Activated T-helper 2 cell treated with anti-CD3 and anti-CD28 coated beads, Interferon-gamma antibody, Interleukin-2, Interleukin-4, amounts not matched to agents 10 μg/mL and 5 μg/mL and 100 μg/mL, durations not matched to agents 14 hours and 24 hours and 36 hours (primary cell): ENCODE measurements at places on chromosomes 13 and 19. TPM values are rescaled to one million over a fixed set of nuclear protein-coding genes. Genes with fewer than 3 reads are reported as not detected.
A peak's percentile ranks its signal among the peaks of the same experiment; 100 is the strongest.

RGCC gene
- total RNA-seq: 76.5 and 79.3 TPM in 2 replicates

DNA sequence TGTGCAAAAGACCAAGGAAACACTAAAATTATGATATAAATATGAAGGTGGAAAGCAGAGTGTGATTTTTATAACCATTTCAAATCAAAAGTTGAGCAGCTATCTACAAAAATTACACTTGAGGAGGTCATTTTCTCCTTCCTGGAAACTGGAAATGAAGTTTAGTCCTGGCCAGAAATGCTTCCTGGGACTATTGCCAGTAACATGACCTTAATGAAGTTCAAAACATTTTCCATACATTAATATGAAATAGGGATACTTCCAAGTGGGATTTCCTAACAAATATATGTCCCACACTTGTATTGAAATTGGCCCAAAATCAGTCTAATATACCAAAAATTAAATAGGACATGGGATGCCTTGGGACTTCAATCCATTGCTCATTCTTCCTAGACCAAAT, 1556.8 kb upstream of the MIR17HG start:
- H3K4me3 ChIP-seq: no peak overlapping the region
- H3K36me3 ChIP-seq: no peaks in the 10 kb centered on the region
- no peak for DNase-seq
- H3K27me3 ChIP-seq: no peaks in the 10 kb centered on the region
- no peaks in the 10 kb centered on the region for H3K4me1 ChIP-seq

- H3K36me3 ChIP-seq: no peaks in the 10 kb centered on the region
- H3K27me3 ChIP-seq: peaks cover 34% of the 10 kb centered on the region
- peaks cover 3% of the 10 kb centered on the region for H3K4me1 ChIP-seq
- H3K4me3 ChIP-seq: no peak overlapping the region
Observed at GRCh38 chr13:73251626-73252265, 192.9 kb downstream of the KLF5 start.

DNA sequence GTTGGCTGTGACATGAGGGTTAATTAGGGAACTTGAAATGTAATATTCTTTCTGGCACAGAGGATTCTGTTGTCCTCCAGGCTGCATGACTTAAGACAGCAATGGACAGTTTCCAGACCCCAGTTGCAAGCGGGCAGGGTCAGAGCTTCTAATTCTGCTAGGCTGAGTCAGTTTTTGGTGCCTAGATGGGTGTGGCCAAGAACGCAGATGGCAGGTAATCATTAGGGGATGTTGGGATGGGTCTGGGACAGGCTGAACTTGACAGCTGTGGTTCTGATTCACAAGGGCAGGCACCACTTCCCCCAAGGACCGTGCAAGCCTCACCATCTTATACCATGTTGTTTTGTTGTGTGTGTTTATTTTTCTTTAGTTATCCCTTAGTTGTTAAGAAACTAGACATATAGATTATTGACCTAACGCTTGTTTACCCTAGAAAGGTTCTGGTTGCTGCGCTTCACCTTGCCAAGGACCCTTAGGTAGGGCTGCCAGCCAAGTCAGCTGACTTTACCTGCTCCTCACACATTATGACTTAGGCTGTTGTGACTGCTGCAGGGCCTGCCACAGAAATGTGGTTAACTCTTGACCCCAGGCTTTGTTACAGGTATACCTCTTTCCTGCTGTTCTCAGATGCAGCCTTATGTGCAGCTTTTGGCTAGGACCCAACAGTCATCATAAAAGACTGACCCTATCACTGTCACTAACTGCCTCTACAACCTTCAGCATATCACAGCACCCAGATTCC, 117.7 kb upstream of the KLF12 start:
- no peak for DNase-seq
- H3K4me1 ChIP-seq: peaks cover 40% of the 10 kb centered on the region
- peaks cover 4% of the 10 kb centered on the region for H3K36me3 ChIP-seq
- H3K27me3 ChIP-seq: peaks cover 28% of the 10 kb centered on the region
- H3K4me3 ChIP-seq: no peak overlapping the region
- H3K27ac ChIP-seq: no peak overlapping the region

DNA sequence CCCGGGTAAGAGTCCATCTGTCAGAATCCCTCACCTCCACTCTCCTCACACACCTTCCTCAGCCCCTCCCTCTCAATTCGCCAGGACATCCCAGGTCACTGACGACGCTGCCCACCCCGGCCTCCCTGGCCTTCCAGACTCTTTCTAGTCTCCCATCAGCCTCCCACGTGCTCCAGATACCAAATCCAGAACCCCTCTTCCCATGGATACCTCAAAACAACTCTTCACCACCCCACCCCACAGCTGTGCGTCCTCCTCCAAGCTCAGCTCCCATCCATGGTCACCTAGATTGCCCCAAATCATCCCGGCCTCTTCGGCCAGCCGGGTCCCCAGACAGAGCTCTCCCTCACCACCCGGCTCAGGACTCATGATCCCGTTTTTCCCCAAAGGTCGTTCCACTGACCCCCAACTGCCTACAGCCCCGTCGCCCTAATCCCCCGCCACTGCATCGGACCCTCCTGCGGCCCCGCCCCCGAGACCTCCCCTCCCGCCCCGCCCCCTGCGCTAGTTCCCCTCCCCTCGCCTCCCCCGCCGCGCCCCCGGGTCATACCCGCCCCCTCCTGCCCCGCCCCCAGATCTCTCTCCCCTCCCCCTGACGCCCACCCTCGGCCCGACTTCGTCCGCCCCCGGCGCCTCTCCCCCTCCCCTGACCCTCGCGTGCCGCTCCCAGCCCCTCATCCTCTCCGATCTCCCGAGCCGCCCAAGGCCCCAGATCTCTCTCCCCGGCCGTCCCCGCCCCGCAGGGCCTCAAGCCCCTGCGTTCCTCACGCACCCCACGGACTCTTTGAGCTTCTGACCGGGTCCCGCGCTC, 546 bp downstream of the UBXN6 start:
- H3K4me1 ChIP-seq: peaks cover 12% of the 10 kb centered on the region
- H3K27ac ChIP-seq: peak overlapping the region; percentile 79
- no peaks in the 10 kb centered on the region for H3K36me3 ChIP-seq
- no peaks in the 10 kb centered on the region for H3K27me3 ChIP-seq
- peak overlapping the region; percentile 92 for H3K4me3 ChIP-seq
- DNase-seq: peak; percentile 35

DNA sequence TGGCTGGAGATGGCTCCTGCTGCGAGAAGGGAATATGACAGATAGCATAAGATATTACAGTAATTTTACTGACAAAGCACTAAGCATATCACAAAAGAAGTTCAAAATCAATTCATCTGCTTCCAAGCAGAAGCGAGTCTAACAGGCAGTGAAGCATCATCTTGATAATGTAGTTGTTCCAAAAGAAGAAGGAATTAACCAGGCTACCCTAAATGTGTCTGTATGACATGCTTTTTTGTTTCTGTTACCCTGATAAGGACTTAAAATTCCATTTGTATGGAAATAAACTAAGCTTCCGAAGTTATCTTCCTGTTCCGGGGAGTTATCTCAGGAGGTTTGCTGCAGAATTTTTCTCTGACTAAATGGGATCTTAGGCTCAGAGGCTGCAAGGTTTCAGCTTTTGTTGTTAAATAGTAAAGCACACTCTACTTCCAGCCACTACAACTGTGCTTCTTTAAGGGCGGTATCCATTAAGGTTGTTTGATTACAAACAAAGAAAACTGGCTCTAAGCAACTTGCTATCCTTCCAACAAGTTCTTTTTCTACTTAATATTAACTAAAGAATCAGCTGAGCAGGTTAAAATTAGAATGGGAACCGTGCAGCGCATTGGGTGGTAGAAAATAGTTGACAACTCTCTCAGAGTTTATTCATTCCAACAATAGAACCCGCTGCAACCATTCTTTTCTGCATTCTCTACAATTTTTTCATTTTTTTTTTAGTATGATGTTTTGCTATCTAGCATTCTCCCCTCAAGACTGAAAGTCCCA, 607.3 kb downstream of the UQCRFS1 start:
- no peaks in the 10 kb centered on the region for H3K36me3 ChIP-seq
- no peaks in the 10 kb centered on the region for H3K27me3 ChIP-seq
- no peak for DNase-seq
- H3K4me3 ChIP-seq: no peak overlapping the region
- no peaks in the 10 kb centered on the region for H3K4me1 ChIP-seq

- DNase-seq: no peak
- no peaks in the 10 kb centered on the region for H3K27me3 ChIP-seq
- H3K4me3 ChIP-seq: no peak overlapping the region
- no peaks in the 10 kb centered on the region for H3K36me3 ChIP-seq
- no peaks in the 10 kb centered on the region for H3K4me1 ChIP-seq
- H3K27ac ChIP-seq: no peak overlapping the region
Observed at GRCh38 chr13:101486708-101487437, 34.4 kb downstream of the ITGBL1 start.

- no peak overlapping the region for H3K4me3 ChIP-seq
- no peaks in the 10 kb centered on the region for H3K36me3 ChIP-seq
- no peak for DNase-seq
- H3K27ac ChIP-seq: no peak overlapping the region
Observed at GRCh38 chr13:105990256-105990958, 545.1 kb downstream of the EFNB2 start.

DNA sequence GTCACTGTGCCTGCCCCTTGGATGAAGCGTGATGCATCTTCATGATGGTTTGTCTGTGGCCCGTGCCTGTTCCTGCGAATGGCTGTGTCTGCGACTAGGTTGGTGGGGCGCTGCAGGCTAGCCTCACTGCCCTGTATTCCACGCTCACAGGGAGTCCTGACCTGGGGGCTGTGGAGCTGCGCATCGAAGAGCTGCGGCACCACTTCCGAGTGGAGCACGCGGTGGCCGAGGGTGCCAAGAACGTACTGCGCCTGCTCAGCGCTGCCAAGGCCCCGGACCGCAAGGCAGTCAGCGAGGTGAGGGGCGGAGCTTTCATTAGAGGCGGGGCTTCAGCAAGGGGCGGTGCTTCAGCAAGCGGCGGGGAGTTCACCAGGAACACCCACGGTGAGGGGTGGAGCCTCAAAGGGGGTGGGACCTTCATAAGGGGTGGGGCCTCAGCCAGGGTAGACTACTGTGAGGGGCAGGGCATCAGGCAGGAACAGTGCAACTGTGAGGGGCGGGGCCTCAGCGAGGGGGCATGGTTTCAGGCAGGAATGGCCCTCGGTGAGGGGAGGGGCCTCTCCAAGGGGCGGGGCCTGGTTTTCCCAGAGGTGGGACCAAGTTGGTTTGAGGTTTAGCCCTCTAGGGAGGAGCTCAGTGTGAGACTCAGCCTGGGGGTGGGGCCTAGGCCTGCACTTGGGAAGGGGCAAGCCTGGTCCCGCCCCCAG, 17.2 kb downstream of the PKN1 start:
- H3K36me3 ChIP-seq: peaks cover 70% of the 10 kb centered on the region
- no peak overlapping the region for H3K27ac ChIP-seq
- peaks cover 2% of the 10 kb centered on the region for H3K4me1 ChIP-seq
- no peaks in the 10 kb centered on the region for H3K27me3 ChIP-seq

DNA sequence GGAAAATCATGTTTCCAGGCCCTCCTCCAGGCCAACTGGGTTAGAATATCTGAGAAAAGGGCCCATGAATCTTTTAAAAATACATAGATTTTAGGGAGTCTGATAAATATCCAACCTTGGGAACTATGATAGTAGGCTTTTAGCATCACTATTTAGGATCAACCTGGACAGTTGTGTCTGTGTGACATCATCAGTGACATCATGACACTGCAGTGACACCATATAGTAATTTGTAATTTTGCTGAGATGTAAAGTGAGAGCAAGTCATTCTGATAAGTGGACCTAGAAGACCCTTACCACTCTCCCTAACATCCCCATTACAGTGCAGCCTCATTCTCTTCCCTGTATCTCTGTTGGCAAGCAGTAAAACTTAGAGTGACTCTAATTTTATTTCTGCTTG, 14.1 kb downstream of the GPALPP1 start:
- no peak overlapping the region for H3K27ac ChIP-seq
- no peaks in the 10 kb centered on the region for H3K4me1 ChIP-seq
- H3K36me3 ChIP-seq: peaks cover 31% of the 10 kb centered on the region
- H3K4me3 ChIP-seq: no peak overlapping the region
- no peaks in the 10 kb centered on the region for H3K27me3 ChIP-seq

GRCh38 chr13:38647312-38647711, 39.6 kb upstream of the FREM2 start:
- H3K4me1 ChIP-seq: no peaks in the 10 kb centered on the region
- no peak overlapping the region for H3K27ac ChIP-seq
- no peak overlapping the region for H3K4me3 ChIP-seq
- no peaks in the 10 kb centered on the region for H3K27me3 ChIP-seq
- DNase-seq: no peak

GRCh38 chr19:5122121-5122400, 153.1 kb downstream of the KDM4B start:
- DNase-seq: no peak
- H3K27me3 ChIP-seq: no peaks in the 10 kb centered on the region
- H3K4me3 ChIP-seq: no peak overlapping the region
- peaks cover 8% of the 10 kb centered on the region for H3K36me3 ChIP-seq

DNA sequence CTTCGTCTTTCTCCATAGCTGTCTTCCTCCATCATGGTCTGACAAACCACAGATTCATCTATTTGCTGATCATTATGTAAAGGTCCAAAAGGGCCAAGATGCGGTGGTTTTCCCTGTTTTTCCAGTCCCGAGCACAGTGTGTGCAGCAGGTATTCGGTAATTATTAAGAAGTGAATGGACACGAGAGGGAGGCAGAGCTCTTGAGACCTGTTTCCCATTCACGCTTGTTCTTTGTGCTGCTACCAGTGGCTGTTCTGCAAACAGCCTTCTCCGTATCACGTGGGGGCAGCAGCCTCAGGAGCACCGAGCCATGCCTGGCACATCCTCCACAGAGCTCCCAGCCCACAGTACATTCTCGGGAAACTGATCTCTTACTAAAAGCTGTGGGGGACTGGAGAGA, 50.3 kb downstream of the CCDC70 start:
- no peaks in the 10 kb centered on the region for H3K27me3 ChIP-seq
- H3K4me3 ChIP-seq: no peak overlapping the region
- H3K36me3 ChIP-seq: no peaks in the 10 kb centered on the region
- H3K4me1 ChIP-seq: peaks cover 42% of the 10 kb centered on the region
- DNase-seq: no peak
- no peak overlapping the region for H3K27ac ChIP-seq

DNA sequence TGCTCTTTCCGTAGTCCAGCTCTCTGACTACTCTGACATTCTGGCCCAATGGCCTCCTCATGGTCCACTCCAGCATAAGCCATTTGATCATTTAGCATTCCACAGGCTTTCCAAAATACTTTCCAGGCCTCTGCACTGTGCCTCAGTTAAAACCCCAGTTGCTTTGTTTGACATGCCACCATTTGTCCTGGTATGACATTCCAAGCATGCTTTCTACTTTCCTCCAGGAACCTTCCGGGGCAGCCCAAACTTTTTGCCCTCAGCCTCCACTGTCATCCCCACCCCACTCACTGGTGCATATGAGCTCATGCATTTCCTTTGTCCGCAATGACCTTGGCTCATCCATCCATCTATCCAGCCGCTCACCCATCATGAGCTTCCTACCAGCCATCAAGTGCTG, 41.8 kb upstream of the WASF3 start:
- H3K4me1 ChIP-seq: no peaks in the 10 kb centered on the region
- DNase-seq: no peak
- H3K36me3 ChIP-seq: no peaks in the 10 kb centered on the region
- H3K27me3 ChIP-seq: peaks cover 7% of the 10 kb centered on the region
- H3K27ac ChIP-seq: no peak overlapping the region

DNA sequence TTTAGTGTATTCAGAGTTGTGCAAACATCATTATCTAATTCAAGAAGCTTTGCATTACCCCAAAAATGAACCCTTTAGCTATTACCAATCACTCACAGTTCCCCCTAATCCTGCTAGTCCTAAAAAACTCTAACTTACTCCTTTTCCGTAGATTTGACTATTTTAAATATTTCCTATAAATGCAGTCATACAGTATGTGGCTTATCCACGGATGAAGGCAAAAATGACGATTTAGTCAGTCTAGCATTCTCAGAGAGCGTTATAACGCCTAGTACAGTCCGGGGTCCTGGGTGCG, 587 bp upstream of the ZNF383 start:
- H3K4me3 ChIP-seq: peak overlapping the region; percentile 96
- peaks cover 42% of the 10 kb centered on the region for H3K36me3 ChIP-seq
- peaks cover 11% of the 10 kb centered on the region for H3K4me1 ChIP-seq
- no peak for DNase-seq
